NCI-H1436 treated with DMSO at 0.1 percent for 48 hours (cell line): ENCODE measurements at places on chromosomes 4 and X.

DNA sequence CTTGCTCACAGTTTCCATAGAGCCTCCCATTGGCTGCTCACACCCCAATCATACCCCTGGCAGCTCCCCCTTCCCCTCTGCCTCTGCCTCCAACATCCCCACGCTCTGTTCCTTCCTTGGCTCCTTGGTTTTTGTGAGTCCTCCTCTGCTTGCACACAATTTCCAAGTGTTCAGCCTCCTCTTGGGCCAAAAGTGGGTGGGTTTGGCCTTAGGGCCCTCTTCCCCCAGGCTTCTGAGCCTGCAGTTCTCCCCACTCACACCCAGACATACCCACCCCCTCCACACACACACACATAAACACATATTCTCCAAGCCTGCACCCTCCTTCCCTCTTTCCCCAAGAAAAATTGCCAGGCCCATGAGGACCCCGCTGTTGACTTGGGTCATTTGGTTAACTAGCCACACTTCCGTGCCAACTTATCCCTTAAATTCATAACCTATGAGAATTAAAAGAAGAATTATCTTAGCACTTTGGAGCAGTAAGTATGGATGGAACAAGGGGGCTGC is 4.5 kb downstream of the APLN start:
- DNase-seq, result no peak

DNA sequence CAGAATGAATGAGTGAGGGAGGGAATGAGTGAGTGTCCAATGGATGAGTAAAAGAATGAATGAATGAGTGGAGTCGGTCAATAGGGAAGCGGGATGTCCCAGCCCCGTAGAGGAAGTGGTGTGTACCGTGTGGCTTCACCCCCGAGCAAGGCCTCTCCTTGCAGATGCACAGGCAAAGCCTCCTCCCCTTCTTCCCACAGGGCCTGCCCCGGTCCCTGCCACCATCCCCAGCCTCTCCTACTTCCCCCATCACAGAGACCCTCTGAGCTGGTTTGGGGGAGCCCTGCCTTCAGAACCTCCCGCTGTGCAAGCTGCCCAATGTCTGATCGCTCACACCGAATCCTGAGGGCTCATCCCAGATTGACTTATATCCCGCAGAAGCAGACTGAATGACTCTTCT is 13.6 kb downstream of the HTRA3 start:
- no peak for DNase-seq

DNA sequence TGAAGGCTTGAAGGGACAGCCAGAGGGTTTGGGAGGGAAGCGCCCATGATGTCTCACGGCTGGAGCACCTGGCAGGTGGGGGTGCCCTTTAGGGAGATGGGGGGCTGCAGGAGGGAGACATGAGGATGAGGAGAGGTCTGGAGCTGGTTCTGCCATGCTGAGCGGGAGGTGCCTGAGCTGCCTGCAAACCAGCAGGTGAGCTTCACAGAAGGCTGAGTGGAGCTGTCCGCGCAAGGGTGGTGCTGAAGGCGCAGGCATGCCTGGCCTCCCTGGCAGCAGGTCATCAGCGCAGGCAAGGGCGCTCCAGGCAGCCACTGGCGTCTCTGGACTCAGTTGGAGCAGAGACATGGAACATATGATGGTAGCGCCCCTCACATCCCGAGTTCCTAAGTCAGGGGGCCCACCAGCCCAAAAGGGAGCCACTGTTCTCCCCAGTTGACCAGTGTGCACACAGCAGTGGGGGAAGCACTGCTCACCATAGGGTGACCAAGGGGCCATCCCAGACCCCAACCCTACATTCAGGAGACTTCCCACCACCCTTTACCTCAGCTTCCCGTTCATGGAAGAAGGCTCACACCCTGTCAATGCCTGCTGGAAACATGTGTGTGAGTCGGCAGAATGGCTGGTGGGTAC is 25.8 kb downstream of the ADRA2C start:
- no peak for DNase-seq

DNA sequence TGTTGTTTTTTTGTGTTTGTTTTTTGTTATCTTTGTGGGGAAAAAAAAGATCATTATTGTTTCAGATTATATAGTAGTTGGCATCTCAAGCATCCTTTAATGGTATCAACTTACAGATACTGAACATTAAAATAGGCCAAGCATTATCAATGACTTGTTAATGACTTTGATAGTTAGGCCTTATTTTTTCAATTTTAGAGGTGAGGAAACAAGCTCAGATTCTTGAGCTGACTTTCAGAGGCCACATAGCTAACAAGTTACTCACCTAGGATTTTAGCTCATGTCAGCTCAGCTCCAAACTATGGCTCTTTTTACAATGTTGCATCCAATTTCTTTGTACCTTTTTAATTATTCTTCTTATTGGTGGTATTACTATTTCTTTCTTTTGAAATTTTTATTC is 471 bp upstream of the PLAC8 start:
- DNase-seq, result no peak

- DNase-seq, result peak; percentile 2
These were observed 63.0 kb upstream of the MND1 start for GRCh38 chr4:153281476-153281875.

GRCh38 chrX:100830547-100830946 is 10.4 kb downstream of the CSTF2 start:
- DNase-seq, result no peak

DNA sequence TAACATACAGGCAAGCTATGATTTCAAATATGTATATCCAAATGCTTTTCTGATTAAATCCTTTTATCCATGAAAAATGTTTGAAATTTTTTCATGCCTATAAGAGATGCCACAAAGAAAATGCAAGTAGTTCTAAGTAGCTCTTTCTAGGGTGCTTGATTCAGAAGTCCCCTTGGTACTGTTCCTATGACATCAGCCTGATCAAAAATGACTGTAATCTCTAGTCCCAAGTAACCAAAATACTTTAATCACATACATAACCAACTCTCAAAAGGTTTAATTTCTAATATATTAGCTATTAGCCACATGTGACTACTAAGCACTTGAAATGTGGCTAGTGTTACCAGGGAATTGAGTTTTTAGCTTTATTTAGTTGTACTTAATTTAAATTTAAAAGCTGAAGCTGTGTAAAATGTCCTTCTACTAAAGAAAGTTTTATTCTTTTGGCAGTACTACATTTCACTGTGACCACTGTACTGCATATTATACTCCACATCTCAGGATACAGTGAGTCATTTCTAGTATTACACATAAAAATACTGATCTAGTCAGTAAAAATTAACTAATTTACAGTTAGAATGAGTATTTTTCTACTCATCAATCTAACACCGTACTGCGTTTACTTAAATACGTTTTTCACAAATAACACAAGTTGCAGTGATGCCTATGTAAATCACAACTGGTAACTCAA is 33.9 kb downstream of the FBXW7 start:
- DNase-seq, result no peak

GRCh38 chrX:155718972-155719586 is 106.3 kb upstream of the TMLHE start:
- no peak for DNase-seq

GRCh38 chr4:118171381-118171780 is 137.1 kb downstream of the NDST3 start:
- DNase-seq, result no peak

DNA sequence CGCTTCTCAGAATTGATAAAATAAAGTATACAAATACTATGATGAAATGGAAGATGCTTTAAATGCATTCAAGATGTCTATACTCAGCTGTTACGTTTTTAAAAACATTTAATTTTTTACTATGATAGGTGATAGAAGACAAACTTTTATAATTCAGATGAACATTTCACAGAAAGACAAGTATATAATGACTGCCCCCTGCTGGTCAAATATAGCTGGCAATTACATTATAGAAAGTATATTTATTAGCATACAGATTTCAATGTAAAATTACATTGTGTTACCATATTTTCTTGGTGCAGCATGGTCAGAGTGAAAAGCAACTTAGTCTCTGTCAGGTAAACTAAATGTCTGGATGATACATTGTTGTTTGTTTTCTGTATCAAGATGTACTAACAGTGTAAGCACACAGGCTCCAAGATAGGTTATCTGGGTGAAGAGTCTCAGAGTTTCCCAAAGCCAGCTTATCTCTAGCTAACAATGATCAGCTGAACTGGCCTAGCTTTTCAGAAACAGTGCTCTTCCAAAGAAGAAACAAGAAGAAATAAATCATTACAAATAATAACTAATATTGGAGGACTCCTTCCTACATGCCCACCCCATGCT is 54.1 kb downstream of the SRPX start:
- DNase-seq, result no peak

DNA sequence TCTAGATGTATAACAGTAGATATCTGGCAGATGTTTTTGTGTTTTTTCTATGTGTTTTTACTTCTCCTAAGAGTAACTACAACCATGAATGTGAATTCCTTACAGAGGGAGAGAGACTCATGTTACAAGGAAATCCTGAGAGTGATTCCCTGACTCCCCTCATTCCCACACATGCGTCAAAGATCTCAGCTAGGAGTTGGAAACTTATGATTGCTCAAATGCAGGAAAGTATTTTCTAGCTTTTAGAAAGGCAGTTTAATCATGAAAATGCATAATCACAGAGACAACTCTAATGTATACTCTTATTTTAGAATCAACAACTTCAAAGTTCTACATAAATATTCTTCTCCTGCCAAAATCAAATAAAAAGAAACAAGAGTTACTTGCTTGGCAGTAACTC is 121.8 kb downstream of the PDE5A start:
- no peak for DNase-seq

DNA sequence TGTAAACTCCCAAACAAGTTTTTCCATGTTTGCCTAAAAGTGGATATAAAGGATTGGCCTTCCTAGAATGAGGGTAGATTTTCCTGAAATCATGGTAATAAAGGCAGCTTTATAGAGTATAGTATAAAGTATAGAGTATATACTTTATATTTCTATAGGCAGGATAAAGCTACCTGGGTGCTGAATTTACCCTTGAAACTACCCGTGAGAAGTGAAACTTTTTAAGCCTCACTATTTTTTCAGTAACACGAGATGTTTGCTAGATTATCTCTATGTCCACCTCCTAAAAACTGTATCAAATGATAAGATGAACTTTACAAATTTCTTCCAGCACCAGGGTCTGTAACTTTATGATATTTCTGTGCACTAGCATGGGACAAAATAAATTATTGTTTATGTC is 340.0 kb upstream of the GALNTL6 start:
- DNase-seq, result no peak

DNA sequence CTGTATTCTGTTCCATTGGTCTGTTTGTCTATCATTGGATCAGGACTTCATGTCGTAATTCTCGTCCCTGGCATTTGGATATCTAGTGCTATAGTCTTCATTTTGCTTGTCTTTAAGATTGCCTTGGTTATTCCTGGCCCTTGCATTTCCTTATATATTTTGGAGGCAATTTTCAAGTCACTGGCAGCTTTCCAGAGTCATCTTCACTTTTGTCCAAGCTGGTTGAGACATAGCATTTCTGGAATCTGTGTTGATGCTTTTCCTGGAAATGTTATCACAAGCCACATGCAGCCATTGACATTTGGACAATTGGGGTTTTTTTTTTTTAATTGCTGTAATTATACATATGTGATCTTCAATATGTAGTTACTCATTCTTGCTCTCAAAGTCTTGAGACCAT is 45.2 kb upstream of the HGFAC start:
- no peak for DNase-seq

DNA sequence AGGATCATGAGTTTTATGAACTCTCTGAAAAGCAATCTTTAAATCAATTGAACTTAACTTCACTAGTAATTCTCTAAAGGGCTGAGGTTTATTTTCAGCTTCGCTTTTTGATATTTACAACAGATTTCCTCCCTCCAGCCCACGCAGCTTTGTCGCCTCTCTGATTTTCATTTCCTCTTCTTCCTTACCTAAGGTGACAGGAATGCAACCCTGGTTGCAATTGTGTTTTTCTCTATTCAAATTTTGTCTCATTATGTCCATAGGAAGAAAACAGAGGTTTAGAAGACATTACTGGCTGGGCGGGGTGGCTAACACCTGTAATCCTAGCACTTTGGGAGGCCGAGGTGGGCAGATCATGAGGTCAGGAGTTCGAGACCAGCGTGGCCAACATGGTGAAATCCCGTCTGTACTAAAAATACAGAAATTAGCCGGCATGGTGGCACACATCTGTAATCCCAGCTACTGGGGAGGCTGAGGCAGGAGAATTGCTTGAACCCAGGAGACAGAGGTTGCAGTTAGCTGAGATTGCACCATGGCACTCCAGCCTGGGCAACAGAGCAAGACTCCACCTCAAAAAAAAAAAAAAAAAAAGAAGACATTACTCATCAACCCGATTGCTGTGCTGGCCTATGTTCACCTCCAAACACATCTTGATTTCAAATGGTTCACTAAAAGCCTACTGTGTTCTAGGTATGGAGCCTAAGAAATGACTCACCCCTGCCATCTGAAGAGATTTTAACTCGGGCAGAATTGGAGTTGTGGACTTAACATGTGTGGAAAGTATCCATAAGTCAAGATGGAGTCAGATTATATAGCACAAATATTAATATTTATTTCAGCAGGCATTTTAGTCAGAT is 36.8 kb downstream of the VSIG4 start:
- DNase-seq, result no peak

DNA sequence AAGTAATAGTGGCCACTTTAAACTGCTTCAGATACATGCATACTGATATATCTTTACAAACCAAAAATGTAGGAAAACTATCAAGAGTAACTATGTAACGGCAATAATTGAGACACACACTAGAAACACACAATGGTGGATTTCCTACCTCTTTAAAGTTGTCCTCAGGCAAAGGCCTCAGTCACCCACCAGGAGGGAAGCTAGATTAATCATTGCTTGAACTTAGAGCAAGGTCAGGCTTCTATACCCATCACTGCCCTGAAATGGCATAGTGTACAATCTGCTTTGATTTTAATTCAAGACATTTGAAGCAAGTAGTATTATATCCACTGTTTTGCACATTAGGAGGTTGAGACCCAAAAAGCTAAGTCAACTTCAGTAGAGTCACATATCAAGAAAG is 110.9 kb downstream of the AREG start:
- no peak for DNase-seq

GRCh38 chr4:24644983-24645764 is 60.8 kb upstream of the DHX15 start:
- DNase-seq, result peak; percentile 22

GRCh38 chr4:155220025-155220424 is 11.6 kb downstream of the NPY2R start:
- DNase-seq, result no peak

DNA sequence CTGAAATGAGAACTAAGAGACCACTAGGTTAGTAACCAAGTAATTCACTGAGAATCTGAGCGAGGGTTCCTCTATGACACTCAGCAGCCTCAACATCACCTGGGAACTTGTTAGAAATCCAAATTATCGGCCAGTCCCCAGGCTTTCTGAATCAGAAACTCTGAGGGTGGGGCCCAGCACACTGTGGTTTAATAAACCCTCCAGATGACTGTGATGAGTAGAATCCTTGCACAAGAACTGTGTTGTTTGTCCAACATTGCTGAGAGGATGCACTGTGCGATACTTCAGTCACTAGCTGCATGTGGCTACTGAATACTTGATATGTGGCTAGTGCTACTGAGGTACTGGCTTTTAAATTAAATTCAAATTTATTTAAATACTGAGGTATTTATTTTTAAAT is 243.9 kb downstream of the MAML3 start:
- DNase-seq, result no peak

- no peak for DNase-seq
These were observed 131.4 kb upstream of the CTSO start for GRCh38 chr4:156085100-156085499.

- DNase-seq, result no peak
These were observed 1.4 kb downstream of the EDNRA start for GRCh38 chr4:147482281-147482680.
